ENCODE measurements at places on chromosomes 5 and 9.

DNA sequence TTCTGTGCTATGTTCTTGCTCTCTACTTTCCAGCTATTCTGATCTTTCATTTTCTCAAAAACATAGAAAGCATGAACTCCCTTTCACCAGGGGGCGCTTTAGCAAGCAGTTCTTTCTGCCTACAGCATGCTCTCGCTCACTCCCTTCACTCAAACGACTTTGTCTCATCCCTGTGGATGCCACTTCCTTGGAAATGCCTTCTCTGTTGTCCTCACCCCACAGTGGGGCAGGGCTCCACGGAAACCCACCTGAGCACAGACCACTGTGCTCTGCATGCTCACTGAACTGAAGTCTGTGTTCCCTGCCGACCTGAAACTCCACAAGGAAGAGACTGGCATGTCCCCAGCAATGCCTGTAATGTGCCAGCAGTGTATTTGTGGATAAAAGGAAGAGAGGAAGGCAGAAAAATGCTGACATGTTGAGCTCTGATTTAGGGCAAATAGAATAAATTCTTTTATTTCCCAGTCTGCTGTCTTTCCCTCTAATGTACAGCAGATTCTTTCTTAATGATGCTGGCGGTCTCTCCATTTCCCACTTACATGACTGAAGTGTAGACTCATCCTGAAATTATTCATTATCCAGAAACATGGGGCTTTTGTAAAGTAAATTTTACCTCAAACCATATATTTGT lies 4.9 kb upstream of the ROR2 start:
- DNase-seq: no peak
- no peaks in the 10 kb centered on the region for H3K36me3 ChIP-seq
- no peaks in the 10 kb centered on the region for H3K4me1 ChIP-seq
- no peak overlapping the region for H3K27ac ChIP-seq
- no peak overlapping the region for H3K4me3 ChIP-seq

DNA sequence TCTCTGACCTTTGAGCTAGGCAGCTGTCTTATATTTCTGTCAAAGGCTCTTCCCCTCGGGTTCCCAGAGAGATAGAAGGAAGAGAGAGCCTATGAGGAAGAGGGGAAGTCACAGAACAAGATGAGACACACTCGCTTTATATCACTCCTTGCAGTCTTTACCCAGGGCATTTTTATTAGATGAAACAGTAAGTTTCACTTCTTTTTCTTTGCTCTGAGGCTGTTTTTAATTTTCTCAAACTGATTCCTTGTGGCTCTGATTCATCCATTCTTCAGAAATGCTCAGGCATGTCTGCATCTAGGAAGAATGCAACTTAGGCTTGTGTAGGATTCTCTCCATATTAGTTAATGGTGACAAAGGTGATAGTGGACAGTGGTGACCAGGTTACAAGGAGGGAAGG lies 132.9 kb upstream of the CHD1 start:
- no peak for DNase-seq
- H3K4me1 ChIP-seq: no peaks in the 10 kb centered on the region
- no peaks in the 10 kb centered on the region for H3K27me3 ChIP-seq

DNA sequence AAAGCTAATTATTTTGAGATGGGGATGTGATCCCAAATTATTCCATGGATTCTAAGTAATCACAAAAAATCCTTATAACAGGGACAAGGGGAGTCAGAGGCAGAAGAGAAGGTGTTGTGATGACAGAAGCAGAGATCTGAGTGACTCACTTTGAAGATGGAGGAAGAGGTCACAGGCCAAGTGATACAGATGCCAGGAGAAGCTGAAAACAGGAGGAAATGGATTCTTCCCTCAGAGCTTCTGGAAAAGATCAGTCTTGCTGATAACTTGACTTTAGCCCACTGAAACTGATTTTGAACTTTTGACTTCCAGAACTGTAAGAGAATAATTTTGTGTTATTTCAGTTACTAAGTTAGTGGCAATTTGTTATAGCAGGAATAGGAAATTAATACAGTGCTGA lies 105.3 kb downstream of the GCNT1 start:
- no peak for DNase-seq
- H3K27me3 ChIP-seq: no peaks in the 10 kb centered on the region
- no peaks in the 10 kb centered on the region for H3K36me3 ChIP-seq
- no peak overlapping the region for H3K4me3 ChIP-seq
- peaks cover 7% of the 10 kb centered on the region for H3K4me1 ChIP-seq

DNA sequence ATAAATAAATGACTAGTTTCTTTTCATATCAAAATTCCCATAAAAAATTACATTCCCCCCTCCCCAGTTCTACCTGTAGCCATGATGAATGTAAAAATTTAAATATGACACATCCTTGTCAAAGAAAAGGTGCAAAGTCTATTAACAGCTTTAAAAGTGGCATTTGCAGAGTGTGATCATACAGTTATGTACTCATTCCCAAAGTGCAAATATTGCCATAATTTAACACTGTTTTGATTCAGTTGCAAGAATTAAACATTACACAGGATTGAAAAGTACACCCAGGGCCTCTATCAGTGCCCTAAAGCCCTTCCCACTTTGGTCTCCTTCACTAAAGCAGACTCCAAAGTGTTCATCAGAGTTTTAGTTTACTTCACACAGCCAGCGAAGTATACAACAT lies 51.8 kb downstream of the RNF145 start:
- H3K4me3 ChIP-seq: no peak overlapping the region
- H3K4me1 ChIP-seq: no peaks in the 10 kb centered on the region
- DNase-seq: no peak
- H3K27me3 ChIP-seq: no peaks in the 10 kb centered on the region
- H3K27ac ChIP-seq: no peak overlapping the region

GRCh38 chr9:3235497-3235896 lies 290.3 kb downstream of the RFX3 start:
- no peak for DNase-seq
- H3K27me3 ChIP-seq: no peaks in the 10 kb centered on the region
- H3K4me1 ChIP-seq: no peaks in the 10 kb centered on the region
- no peak overlapping the region for H3K27ac ChIP-seq
- no peak overlapping the region for H3K4me3 ChIP-seq

- H3K4me3 ChIP-seq: no peak overlapping the region
- no peak overlapping the region for H3K27ac ChIP-seq
- DNase-seq: no peak
- no peaks in the 10 kb centered on the region for H3K36me3 ChIP-seq
- H3K4me1 ChIP-seq: no peaks in the 10 kb centered on the region
- no peaks in the 10 kb centered on the region for H3K27me3 ChIP-seq
Measured at GRCh38 chr5:160788102-160788660, 63.8 kb downstream of the ATP10B start.

DNA sequence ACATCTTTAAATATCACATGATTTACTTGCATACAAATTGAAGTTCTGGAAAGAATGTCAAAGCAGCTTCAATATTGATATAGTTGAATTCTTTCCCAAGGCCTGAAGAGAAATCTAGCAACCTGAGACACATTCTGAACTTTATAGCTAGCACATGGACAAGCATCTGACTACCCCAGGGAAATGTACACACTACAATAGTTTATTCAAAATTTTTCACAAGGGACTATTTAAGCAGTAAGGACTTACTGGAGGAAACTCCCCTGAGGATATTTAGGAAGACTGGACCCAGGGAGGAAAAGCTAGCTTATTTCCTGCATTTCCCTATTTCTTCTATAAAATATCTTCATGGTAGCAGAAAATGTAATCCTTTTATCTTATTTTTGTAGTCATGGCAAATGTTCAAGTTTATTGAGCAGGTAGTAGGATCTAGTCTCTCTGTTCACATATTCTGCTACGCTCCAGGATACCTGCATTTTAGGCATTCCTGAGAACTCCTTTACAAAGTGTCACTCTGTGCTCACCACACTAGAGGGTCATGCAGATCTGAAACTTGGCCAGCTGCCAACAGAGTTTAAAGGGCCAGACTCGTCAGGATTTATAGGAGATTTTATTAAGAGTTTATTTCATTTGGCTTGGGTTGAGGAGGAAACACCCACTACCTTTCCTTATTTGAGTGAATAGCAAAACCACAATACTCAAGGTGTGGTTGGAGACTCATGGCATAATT lies 348.4 kb upstream of the FTMT start:
- no peak for DNase-seq
- no peaks in the 10 kb centered on the region for H3K36me3 ChIP-seq
- no peaks in the 10 kb centered on the region for H3K4me1 ChIP-seq
- no peak overlapping the region for H3K27ac ChIP-seq
- no peaks in the 10 kb centered on the region for H3K27me3 ChIP-seq

DNA sequence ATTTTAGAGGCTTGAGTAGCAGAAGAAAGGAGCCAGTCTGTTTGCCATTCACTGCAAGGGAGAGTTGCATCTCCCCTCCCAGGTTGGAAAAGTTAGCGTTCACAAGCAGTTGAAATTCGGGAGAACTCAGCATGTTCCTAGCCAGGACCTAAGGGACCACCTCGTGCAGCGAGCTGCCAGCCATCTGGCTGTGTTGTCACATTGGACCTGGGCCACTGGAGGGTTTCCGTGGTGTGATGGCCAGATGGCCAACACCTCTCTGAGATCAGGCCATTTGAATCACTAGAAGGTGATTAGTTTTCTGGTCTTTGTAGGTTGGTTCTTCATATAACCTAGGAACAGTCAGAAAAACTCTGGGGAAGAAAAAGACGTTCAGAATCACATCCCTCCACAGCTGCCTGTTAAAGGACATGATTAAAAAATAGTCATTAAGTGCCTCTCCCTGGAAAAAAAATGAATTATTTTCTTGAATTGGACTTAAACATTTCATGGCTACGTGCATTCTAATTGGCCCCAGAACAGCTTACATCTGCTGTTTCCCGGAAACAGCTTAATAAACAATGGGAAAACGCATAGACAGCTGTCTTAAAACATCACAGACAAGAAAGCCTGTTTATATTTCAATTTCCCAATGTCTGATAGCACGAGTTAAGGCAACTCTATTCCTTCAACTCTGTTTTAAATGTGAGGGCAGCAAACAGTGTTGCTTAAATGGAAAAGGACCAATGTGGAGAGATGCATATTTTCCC lies 303.9 kb downstream of the TENT4A start:
- H3K36me3 ChIP-seq: no peaks in the 10 kb centered on the region
- H3K27me3 ChIP-seq: no peaks in the 10 kb centered on the region
- H3K4me1 ChIP-seq: no peaks in the 10 kb centered on the region
- H3K27ac ChIP-seq: no peak overlapping the region

DNA sequence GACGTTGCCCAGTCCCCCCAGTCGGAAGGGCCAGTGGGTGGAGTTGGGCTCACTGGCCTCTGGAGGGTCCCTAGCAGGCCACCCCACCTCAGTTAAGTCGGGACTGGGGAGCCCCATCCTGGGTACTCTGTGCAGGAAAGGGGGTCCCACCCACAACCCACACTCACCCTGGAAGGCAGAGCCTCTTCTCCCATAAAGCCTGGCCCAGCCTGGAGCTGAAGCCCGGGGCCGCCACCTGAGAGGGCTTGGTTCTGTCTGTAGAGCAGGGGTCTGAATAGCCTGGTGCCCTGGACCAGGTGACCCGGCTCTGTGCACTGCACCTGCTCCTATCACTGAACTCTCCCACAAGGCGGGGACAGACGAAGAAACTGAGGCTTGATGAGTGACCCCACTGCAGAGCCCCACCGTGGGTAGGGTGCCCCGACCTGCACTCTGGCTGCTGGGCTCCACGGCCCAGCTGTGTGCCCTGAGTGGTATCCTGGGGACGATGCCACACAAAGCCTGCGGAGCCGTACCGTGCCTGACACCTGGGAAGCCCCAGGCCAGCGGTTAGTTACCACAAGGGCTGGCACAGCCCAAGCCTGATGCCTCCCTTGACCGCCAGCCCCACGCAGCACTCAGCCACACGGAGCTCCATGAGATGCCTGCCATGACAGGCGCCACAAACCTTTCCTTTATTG lies 7.3 kb downstream of the PTGES2 start:
- H3K27ac ChIP-seq: no peak overlapping the region
- peaks cover 29% of the 10 kb centered on the region for H3K36me3 ChIP-seq
- H3K27me3 ChIP-seq: no peaks in the 10 kb centered on the region
- H3K4me3 ChIP-seq: no peak overlapping the region
- DNase-seq: no peak

DNA sequence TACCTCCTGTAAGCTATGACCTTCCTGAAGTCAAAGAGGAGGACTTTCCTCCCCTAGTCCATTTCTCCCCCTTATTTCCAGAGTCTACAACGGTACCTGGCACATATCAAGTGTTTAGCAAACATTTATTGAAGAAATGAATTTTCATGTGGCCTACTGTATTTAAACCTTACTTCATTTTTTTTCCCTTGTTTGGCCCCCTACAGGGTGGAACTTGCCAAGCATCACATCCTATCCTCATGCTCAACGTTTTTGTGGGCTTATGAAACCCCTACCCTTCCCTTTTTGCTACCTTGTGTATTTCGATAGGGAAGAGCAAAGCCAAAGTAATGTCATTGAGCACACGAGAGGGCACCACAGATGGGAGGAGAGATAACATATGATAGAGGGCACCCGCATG lies 1857.8 kb upstream of the WWC1 start:
- H3K4me3 ChIP-seq: no peak overlapping the region
- no peaks in the 10 kb centered on the region for H3K27me3 ChIP-seq
- no peaks in the 10 kb centered on the region for H3K4me1 ChIP-seq
- DNase-seq: no peak

GRCh38 chr5:178590924-178591423 lies 781 bp upstream of the COL23A1 start:
- peak overlapping the region; percentile 66 for H3K27ac ChIP-seq
- H3K4me3 ChIP-seq: peak overlapping the region; percentile 62
- no peaks in the 10 kb centered on the region for H3K27me3 ChIP-seq
- DNase-seq: no peak
- peaks cover 16% of the 10 kb centered on the region for H3K4me1 ChIP-seq

DNA sequence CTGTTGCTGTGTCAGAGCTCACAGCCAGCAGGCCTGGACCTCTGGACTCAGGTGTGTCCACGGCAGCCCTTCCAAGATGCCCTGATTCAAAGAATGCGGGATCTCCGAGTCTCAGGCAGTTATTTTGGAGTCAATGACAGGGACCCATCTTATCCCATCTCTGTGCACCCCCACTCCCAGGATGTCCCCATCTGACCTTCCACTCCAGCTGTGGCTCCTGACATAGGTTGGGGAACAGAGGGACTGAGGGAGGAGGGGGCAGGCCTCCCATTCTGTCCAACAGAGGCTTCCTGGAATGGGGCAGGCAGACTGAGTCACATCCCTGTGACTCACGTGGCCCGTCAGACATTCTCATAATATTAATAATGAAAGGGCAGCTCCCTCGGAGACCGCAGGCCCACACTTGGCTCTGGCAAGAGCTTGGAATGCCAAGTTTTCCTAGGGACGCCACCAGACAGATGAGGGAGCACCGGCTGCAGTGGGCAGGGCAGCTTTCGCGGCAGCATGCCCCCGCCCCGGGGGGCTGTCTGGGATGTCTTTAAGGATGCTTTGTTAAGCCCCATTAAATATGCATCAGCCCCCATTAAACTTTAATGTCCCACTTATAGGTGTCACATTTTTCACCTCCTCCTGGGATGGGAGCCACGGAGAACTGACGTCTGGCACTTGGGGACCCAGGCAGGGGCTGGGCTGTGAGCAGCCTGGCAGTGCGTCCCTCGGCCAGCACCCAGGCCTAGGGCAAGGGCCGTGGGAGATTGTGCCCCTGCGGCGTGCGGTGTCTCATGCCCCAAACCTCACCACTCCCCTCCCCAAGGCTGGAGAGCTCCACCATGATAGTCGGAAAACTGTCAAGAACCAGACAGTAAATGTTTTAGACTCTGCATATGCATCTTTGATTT lies 23.6 kb upstream of the FIBCD1 start:
- peak; percentile 84 for DNase-seq
- H3K4me1 ChIP-seq: no peaks in the 10 kb centered on the region
- no peaks in the 10 kb centered on the region for H3K36me3 ChIP-seq
- H3K27me3 ChIP-seq: no peaks in the 10 kb centered on the region

All from ascending aorta (tissue), 2 donors.